ENCODE measurements at places on chromosomes 12 and 14.

DNA sequence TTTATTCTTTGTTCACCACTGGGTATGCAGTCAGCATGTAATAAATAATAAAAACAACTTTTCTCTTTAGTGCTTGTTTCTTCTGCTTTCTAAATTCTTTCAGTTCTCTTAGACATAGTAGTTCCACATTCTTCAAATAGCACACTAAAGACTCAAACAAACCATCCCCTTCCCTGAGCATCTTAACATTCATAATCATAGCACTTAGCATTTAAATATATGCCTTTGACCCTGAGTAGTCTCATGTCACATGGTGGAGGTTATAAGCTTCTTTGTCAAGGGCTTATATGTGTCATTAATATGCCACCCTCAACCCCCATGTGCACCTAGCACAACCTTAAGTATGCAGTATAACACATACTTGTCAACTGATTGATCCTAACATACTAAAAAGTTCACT is 212.7 kb downstream of the PHLDA1 start:
- no peak for DNase-seq

- no peak for DNase-seq
Measured at GRCh38 chr12:87760943-87761342, 268.3 kb downstream of the C12orf50 start.

- DNase-seq: no peak
Measured at GRCh38 chr12:43278541-43278832, 273.5 kb downstream of the ADAMTS20 start.

- no peak for DNase-seq
Measured at GRCh38 chr14:68762953-68763764, 29.7 kb downstream of the ZFP36L1 start.
